ENCODE measurements at places on chromosomes 16 and 17.

- no peak for DNase-seq
Observed at GRCh38 chr17:5694551-5694950, 110.2 kb upstream of the NLRP1 start.

DNA sequence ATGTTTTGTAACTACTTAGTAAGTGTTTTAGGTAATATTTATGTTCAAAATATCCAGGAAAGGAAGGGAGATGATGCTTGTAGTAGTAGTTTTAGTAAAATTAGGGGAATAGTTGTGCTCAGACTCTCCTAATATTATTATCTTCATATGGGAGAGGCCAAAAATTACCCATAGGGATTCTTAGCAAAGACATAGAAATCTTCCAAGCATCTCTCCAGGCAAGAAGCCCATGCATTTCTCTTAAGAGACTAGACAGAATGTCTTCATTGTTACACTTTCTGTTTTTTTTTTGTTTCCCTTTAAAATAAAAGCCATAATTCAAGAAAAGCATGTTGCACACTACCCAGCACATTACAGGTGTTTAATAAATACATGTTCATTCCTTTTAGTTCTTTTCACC, 180.6 kb downstream of the CYB561 start:
- no peak for DNase-seq

GRCh38 chr16:24270721-24271442, 14.7 kb downstream of the CACNG3 start:
- no peak for DNase-seq

GRCh38 chr17:80986046-80986445, 5.6 kb upstream of the CHMP6 start:
- DNase-seq, result no peak

- DNase-seq, result peak; percentile 78
Observed at GRCh38 chr16:57807968-57808528, 5.8 kb upstream of the KIFC3 start.

DNA sequence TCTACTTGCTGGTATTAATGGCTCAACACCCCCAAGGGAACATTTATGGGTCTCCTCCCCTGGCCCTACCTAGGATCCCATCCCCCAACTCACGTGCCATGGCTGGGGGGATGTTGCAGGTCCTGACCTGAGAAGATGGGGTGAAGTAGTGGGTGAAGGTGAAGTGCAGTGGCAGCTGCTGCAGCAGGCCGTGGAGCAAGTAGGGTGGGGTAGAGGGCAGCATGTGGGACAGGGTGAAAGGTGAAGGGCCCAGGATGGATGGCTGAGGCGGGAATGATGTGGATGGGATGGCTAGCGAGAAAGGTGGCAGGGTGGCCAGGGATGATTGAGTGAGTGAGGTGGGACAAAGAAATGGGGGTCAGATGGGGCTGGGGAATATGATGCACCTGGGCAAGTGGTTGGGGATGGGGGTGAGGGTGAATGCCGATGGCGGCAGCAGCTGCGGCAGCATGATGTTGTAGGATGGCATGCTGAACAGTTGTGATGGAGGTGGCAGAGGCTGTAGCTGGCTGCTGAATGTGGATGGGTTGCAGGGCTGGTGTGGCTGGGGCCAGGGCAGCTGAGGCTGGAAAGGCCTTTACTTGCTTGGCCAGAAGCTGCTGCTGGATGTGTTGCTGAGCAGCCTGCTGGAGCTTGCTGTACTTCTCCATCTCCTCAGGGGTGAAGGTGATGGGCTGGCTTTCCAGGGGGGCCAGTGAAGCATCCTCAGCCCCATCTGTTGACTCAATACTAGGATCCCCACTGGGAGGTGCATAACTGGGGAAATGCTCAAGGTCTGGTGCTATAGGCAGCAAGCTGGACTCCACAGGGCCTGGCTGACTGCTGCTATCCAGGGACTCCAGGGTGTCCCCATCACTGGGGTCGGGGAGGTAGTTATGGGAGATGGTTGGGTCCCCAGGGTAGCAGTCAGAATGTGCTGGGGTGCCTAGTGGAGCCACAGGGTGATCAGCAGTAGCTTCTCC, 8.3 kb upstream of the ITGA2B start:
- DNase-seq, result no peak

- DNase-seq, result no peak
Observed at GRCh38 chr17:77379832-77380231, 239.1 kb downstream of the SEC14L1 start.

GRCh38 chr16:49431040-49431439, 57.4 kb downstream of the C16orf78 start:
- DNase-seq, result no peak

DNA sequence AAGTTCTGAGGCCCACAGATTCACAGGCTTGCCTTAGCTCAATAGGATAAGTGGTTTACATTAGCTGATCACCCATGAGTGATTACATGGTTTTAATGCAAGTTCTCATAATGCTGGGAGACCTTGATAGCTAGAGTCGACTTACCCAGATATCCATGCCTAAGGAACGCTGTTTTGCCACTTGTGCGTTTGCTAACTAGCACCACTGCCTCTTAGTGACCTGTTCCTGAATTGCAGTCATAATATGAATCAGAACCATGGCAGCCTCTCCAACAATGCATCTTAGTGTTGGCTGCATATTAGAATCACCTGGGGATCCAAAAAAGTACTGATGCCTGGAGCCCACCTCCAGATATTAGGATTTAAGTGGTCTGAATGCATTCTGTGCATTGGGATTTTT, 251.1 kb upstream of the CDH5 start:
- DNase-seq, result no peak

- no peak for DNase-seq
Observed at GRCh38 chr16:16124438-16124837, 98.9 kb downstream of the ABCC6 start.

GRCh38 chr17:3935825-3936355, 19.6 kb upstream of the P2RX1 start:
- no peak for DNase-seq

DNA sequence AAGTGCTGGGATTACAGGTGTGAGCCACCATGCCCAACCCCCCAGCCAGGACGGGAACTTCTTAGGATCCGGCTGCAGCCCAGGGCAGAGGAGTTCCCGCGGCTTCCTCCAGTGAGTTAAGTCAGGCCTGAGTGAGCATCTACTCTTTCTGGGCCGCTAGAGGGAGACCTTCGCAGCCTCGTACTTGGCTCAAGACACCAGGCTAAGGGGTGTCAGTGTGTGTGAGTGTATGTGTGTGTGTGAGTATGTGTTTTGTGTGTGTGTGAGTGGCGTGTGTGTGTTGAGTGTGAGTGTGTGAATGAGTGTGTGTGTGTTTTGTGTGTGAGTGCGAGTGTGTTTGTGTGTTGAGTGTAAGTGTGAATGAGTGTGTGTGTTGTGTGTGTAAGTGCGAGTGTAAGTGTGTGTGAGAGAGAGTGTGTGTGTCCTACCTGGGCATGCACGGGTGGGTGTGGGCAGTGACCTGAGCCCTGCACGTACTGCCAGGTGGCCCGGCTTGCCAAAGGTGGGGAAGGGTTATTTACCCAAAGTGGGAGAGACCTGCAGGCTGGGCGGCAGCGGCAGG, 58.5 kb downstream of the TMEM235 start:
- peak; percentile 97 for DNase-seq

DNA sequence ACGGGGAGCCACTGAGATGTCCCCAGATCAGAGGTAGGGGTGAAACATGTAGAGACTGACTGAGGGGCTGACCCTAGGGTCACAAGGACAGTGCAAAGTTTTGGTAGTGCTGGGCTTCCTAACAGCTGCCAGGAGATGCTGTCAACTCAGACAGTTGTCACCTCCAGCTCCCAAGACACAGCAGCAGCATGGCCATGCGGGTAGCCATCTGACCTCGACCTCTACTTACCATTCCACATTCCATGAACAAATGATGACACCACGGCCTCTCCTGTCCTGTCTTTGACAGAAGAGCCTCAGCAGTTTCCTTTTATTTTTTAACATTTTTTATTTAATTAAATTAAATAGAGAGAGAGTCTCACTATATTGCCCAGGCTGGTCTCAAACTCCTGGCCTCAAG, 65.3 kb upstream of the NFAT5 start:
- DNase-seq, result no peak

- no peak for DNase-seq
Observed at GRCh38 chr17:18201108-18201507, 17.5 kb downstream of the ALKBH5 start.

GRCh38 chr16:53773150-53773846, 69.3 kb downstream of the FTO start:
- peak; percentile 89 for DNase-seq

DNA sequence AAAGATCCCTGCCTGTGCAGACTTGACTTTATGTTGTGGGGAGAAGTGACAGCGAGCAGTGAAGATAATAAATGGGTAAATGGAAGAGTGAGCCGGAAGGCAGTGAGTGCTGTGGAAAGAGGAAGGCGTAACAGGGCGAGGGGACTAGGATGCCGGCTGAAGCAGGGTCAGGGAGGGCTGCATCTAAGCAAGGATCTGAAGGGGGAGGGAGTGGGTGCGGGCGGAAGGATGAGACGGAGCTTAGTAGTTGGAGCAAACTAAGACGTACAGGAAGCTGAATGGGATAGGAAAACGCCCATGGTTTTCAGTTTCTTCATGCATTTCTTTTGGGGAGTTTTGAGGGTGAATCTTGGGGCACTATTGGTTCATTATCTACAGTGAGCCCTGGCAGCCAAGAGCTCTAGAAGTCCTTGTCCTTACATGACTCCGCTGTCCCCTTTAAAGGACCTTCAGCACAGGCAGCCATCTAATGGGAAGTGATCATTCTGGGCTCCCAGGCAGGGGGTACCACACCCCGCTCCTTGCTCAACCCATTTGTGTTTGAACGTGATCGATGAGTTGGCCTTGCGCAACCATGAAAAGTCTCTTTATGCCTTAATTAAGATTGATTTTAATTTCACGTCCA, 10.4 kb upstream of the NAT9 start:
- DNase-seq, result peak; percentile 97

- no peak for DNase-seq
Observed at GRCh38 chr17:17150448-17150800, 55.7 kb downstream of the PLD6 start.

GRCh38 chr16:80527297-80527696, 13.5 kb upstream of the DYNLRB2 start:
- peak; percentile 70 for DNase-seq

- no peak for DNase-seq
Observed at GRCh38 chr16:59698346-59699020, 964.4 kb upstream of the GOT2 start.

DNA sequence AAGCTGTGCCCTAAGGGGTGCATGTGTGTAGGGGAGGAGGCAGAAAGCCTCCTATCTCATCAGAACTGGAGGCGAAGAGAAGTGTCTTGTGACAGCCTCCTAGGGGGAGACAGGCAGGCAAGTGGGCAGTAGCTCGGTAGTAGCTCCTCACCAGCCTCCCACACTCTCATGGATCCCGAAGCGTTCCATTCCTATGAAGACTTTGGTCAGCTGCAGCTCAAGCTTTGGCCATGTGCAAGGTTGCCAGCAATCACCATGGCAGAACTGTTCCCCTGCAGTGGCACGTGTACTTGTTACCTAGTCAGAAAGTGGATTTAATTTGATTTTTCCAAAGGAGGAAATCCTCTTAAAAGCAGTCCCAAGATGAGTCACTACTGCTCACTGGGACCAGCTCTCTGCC, 6.7 kb downstream of the MRPL58 start:
- DNase-seq, result no peak

DNA sequence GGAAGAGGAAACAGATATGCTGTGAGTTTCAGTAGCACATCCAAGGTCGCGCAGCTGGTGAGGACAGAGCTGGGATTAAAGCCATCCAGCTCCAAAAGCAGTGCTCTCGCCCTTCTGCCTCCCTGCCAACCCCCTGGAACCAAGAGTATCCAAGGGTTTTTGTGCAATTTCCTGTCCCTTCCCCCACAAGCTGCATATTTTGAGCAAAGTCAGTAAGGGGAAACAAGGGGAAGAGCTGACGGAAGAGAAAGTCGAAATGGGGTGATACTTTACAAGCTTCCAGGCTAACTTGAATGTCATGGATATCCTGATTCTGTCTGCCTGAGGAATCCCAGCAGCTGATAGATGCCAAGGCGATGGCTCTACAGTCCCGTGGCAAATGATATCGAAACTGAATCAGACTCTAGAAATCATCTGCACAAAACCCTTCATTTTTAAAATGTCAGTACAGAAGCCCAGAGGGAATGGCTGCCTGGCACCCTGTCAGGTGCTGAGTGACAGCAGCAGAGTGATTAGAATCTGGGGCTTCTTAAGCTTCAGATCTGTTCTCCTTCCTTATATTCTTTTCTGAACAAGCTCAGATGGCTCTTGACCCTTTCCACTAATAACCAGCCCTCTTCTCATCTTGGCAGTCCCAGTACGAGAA, 42.9 kb upstream of the TEKT3 start:
- DNase-seq, result no peak

- no peak for DNase-seq
Observed at GRCh38 chr16:21081329-21081728, 69.3 kb downstream of the DNAH3 start.

- DNase-seq, result no peak
Observed at GRCh38 chr17:1073241-1073962, 76.5 kb downstream of the TIMM22 start.

DNA sequence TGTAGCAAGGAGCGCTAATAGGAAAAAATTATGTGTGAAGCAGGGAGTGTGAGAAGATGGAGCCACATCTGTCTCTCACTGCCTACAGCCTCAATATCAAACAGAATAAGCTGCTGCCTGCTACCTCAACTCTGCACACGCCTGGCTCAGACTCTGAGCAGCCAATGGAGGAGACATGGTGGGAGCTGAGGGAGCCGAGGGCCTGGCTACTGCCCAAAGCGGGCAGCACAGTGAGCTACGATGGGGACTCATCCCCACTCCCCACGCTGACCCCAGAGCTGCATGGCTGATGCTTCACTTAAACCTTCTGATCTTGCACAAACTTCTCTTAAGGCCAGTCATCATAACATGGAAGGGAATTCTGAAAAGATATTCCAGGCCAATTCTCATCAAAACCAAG, 11.1 kb upstream of the FLYWCH2 start:
- no peak for DNase-seq
